GM03348 (cell line): ENCODE measurements at places on chromosomes 4 and X.

- no peak for DNase-seq
Observed at GRCh38 chr4:99670409-99671073, 12.9 kb upstream of the C4orf54 start.

DNA sequence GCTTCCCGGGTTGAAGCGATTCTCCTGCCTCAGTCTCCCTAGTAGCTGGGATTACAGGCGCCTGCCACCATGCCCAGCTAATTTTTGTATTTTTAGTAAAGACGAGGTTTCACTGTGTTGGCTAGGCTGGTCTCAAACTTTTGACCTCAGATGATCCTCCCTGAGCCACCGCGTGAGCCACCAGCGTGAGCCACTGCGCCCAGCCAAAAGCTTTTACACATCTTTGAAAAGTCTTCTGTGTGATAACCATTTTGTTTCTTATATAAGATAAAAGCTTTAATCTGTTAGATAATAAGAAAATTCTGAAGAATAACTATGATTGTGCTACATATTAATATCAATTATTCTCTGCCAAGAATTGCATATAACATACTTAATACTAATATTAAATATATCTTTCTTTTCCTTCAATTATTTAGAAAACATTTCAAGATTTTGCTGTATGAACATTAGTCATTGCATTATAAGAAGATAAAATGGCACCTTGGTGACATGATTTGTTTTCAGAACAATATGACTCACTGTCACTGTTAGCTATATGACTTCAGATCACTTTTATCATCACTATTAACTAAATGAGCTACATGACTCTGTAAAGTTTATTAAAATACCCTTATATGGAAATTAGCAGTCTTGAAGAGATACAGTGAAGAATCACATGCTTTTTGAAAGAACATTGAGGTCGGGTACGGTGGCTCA lies 33.4 kb downstream of the RUFY3 start:
- DNase-seq, result no peak

GRCh38 chrX:150712619-150713018 lies 19.4 kb downstream of the MTMR1 start:
- DNase-seq, result no peak

GRCh38 chr4:81751531-81752289 lies 280.0 kb upstream of the RASGEF1B start:
- no peak for DNase-seq

GRCh38 chr4:132114885-132115284 lies 1034.2 kb upstream of the PCDH10 start:
- no peak for DNase-seq

DNA sequence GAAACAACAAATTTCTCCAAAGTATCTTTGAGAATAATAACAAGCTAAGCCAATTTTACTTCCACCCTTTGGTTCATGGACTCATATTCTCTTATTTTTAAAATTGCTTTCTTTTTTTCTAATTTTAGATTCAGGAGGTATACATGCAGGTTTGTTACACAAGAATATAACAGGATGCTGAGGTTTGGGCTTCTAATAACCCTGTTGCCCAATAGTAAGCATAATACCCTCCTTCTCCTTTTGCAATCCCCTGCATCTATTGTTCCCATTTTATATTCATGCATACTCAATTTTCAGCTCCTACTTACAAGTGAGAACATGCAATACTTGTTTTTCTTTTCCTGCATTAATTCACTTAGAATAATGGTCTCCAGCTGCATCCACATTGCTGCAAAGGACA lies 202.3 kb upstream of the FSTL5 start:
- no peak for DNase-seq

DNA sequence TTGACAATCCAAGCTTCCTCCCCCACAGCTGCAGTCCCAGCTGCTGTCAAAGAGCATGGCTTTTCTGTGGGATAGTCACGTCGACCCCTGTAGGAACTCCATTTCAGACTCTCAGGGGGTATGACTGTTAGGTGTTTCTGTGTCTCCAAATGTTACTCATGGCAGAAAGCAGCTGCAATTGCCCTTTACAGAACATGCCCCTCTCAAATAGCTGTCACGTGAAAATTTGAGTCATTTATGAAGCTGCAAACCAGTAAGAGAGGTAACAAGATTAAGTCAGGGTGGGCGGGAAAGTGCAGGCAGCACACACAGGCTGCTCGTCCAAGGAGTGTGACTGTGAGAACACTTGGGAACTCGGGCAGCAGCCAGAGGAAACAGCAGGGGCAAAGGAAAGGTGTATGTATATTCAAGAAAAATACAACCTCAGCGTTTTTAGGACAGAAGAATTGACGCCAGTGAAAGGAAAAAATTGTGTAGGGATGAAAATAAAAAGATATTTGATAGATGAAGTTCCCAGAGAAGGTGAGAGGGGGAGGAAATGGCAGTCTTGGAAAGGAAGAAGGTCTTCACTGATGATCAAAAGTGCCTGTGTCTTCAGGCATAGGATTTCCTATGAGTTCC lies 66.5 kb upstream of the TMEM184C start:
- peak; percentile 50 for DNase-seq

- no peak for DNase-seq
Observed at GRCh38 chr4:140374130-140374477, 658 bp downstream of the SCOC start.

GRCh38 chrX:120468479-120468824 lies 644 bp downstream of the LAMP2 start:
- DNase-seq, result no peak

DNA sequence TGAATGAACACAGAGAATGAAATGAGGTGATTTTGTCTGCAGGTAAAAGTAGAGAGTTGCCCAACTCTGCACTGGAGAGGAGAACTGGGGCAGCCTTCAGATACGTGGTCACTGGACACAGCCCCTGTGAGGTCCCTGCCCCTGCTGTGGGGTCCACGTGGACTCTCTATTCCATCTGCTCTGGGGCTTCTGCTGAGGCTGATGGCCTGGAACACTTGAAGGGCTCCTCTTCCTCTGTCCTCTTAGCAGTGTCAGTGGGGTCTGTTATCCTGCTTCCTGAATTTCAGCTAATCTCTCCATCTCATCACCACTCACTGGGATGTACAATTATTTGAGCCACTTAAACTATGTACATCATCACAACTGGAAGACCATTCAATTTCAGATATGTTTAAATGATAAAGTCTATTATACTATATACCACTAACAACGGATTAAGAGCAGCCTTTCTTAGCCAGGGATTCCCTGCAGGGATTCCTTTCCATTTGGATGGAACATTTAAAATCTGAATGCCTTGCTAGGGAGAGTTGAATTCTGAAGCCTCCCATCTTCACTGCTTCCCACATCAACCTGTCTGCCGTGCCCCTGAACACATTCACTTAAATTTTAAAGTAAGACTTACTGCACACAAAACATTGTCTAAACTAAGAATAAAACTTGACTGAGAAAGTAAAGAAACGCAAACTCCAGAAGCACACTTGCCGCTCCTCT lies 74.0 kb downstream of the CC2D2A start:
- DNase-seq, result no peak

- no peak for DNase-seq
Observed at GRCh38 chr4:174058846-174059245, 224.6 kb downstream of the FBXO8 start.

- DNase-seq, result no peak
Observed at GRCh38 chr4:72935462-72935861, 134.1 kb downstream of the COX18 start.

DNA sequence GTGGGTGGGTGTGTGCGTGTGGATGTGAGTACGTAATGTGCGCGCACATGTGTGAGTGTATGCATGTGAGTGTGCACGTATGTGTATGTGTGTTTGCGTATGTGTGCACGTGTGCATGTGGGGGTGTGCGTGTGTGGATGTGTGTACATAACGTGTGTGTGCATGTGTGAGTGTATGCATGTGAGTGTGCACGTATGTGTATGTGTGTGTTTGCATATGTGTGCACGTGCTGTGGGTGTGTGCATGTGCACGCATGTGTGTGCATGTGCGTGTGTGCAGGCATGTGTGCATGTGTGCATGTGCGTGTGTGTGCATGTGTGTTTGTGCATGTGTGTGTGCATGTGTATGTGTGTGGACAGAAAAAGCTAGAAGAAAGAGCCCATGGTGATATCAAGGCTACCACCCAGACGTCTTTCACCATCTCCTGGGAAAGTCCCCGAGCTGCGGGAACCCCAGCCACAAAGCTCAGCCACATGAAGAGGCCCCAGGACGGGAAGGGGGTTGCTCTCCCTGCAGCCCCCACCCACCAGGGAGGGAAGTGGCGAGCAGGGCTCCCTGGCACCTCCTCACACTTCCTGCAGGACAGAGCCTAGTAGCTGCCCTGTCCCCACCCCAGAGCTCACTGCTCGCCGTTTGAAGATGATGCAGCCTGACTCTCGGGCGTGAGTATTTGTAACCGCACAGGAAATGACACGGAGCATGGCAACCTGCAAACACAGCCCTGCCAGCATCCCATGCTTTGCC lies 108.3 kb downstream of the DCTD start:
- DNase-seq, result no peak

DNA sequence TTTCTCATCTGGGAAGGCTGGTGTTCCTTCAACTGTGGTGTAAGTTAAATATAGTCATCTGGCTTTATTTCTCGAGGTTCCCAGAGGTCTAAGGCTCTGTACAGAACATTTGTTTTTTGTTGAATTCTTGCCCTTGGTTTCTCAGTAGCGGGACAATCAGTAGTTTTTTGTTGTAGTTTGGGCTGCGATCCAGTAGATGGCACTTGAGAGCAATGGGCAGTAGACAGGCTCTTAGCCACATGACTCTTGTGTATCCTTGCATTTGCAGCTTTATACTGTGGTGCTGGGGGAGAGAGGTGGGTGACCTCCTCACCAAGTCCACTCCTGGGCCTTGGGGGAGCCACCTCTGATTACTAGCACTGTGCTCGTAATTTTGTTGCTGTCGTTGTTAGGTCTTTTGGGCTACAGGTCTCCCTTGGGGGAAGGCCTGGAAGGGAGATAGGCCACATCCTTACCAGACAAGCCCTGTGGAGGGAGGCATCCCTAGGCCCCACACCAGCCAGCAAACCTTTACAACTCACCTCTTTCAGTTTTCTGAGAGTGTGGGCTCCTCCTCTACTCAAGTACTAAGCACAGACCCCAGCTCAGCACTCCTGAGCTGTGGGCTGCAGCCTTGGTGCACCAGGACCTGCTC lies 8.1 kb downstream of the ETDB start:
- no peak for DNase-seq
